ENCODE measurements at places on chromosomes 1 and 21.

GRCh38 chr1:34749992-34750391 is 4.9 kb upstream of the GJB5 start:
- no peak for DNase-seq

- no peak for DNase-seq
Observed at GRCh38 chr1:74430342-74430934, 82.0 kb downstream of the LRRC53 start.

- DNase-seq, result no peak
Observed at GRCh38 chr1:92065042-92065441, 10.2 kb downstream of the SETSIP start.

- DNase-seq, result no peak
Observed at GRCh38 chr1:211732293-211732980, 57.0 kb upstream of the NEK2 start.

DNA sequence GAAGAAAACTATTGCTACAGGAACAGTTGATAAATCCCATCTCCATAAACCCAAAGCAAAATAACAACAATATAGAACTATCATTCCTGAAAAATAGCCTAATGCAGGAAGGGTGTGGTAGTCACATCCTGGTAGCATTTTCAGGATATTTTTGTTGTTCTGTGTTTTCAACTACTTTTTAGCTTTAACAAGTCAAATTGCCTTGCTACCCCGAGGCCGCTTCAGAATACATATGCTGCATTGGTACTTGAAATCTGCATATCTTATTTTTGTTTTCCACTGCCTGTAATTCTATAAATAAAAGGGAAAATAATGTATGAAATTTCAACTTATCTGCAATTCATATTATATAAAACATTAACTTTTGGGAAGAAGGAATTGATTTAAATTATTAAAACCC is 36.8 kb upstream of the SYT14 start:
- no peak for DNase-seq

DNA sequence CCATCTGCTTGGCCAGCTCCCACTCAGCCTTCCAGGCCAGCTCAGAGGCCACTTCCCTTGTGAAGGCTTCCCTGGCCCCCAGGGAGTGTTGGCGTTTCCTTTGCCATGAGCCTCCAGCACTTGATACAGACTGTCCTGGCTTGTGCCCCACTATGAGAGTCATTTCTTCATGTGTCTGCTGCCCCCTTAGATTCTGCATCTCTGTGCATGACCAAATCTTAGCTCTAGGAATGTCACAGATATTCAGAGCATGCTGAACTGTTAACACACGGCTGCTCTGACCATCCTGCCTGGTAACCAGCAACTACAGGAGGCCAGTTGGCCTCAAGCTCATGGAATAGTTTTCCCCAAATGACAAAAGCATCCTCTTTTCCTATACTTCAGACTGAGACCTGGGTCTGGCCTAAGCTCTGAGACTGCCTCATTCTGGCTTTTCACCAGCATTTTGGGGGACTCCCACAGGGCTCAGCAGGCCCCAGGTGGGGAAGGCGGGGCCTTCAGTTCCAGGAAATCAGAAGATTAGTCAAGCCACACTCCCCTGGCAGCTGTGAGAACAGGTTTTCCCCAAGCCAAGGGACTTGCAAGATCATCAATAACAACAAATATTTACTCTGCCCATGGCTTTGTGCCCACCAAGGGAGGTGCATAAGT is 182.6 kb upstream of the EDN2 start:
- DNase-seq, result peak; percentile 39

DNA sequence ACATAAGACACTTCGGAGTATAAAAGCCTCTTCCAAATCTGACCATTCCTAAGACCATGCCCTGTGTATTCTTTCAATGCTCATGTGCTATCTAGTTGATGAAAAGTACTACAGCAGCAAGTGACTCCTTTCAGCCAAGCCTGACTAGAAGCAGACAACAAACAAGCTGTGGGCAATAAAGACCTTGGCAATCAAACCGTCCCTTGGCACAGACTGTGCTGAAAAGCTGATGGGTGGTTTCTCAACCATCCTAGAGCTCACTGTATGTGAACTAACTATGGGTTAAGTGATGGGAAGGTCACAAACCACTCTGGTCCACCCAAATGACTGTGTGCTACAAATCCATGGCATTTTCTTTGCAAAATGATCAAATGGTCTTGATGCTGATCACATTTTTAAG is 94.0 kb downstream of the KIAA0319L start:
- DNase-seq, result no peak

GRCh38 chr1:196143602-196144342 is 464.5 kb downstream of the KCNT2 start:
- no peak for DNase-seq

GRCh38 chr1:94514095-94514727 is 27.3 kb downstream of the F3 start:
- DNase-seq, result no peak

GRCh38 chr1:41866285-41866684 is 52.4 kb downstream of the HIVEP3 start:
- DNase-seq, result no peak

DNA sequence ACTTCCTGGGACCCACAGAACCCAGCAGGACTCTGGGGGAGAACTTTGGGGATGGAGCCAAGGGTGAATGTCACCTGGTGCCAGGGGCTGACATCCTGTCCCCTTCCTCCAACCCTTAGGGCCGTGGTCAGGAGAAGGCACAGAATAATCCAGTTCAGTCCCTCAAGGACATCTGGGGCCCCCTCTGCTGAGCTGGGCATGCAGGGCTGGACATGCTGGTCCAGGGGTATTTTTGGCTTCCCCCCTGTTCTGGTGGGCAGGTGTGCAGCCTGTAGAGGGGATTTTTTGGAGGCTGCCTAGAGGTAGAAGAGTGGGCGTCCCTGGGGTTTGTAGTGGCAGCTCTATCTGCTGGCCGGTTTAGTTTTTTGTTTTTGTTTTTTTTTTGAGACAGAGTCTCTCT is 3.4 kb upstream of the CROCC start:
- DNase-seq, result no peak

DNA sequence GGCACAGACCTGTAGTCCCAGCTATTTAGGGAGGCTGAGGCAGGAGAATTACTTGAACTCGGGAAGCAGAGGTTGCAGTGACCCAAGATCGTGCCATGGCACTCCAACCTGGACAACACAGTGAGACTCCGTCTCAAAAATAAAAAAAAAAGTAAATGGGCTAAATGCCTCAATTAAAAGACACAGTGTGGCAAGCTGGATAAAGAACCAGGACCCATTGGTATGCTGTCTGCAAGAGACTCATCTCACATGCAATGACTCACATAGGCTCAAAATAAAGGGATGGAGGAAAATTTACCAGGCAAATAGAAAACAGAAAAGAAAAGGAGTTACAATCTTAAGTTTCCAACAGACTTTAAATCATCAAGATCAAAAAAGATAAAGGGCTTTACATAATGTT is 40.3 kb downstream of the ACBD6 start:
- no peak for DNase-seq

DNA sequence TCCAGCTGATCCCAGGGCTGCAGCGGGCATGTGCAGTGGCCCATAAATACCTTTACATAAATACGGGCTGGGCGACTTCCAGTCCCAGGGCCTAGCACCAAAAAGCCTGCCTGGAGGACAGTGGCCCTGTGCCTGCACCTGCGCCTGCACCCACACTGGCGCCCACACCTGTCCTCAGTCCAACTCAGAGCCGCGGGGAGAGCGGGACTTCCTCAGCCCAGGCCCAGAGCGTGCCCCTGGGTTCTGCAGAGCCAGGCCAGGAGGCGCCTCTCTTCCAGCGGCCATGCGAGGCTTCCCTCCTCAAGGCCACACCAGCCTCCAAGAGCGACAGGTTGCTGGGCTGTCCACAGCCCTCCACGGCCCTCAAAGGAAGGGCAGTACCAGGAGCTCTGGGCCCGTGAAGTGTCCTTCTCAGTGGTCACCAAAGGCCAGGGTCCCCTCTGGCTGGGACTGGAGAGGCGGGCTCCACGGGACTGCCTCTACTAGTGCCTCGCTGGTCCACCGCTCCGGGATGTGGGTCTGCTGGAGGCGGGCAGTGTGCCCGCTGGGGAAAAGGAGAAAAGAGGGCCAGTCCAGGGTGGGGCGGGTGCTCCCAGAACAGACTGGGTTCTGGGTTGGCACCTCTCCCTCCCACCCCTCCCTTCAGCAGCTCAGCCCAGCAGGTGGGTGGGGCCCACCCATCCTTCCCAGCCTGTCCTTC is 35.7 kb downstream of the ARHGEF16 start:
- no peak for DNase-seq

DNA sequence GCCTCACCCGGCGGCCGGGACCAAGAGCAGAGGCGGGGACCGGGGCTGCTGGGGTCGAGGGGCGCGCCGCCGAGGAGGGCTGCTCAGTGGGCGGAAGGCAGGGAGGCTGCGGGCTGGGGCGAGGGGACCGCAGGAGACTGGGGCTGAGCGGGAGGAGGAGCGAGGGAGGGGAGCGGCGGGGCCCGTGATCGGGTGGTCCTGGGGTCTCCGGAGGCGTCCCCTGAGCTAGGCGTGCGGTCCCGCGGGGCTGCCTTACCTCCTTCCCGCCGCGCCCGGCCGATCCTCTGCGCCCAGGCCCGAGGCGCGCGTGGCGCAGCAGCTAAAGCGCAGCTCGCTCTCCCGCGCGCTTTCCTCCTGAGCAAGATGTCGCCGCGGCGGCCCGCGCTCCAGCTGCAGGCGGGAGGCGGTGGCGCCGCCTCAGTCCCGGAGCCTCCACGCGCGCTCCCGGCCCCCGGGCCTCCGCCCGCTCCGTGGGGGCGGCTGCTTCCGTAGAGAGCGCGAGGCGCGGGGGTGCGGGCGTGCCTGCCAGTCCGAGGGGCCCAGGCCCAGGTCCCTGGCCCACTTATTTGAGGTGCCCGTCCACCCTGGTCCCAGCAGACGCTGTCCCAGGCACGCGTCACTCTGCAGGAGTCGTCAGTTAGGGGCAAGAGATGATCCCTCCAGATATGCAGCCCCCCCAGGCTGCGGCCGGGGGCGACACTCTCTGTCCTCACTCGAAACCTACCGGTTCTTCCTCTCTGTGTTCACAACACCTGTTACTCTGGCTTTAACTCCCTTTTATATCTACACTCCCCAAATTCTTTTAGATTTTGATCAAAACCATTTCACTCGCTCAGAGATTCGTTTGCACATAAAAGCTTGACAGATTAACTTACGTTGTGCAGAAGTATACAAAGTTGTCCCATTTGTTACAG is at the start of gene CCSAP:
TSS of gene CCSAP (minus strand) at position 392 of the 914 bp plus-strand sequence. CDS start 582 bp downstream, outside the sequence.
- no peak for DNase-seq

GRCh38 chr1:237931581-237931980 is 40.9 kb upstream of the ZP4 start:
- DNase-seq, result no peak

All from stimulated activated CD8-positive, alpha-beta memory T cell treated with anti-CD3 and anti-CD28 coated beads, Interleukin-7, amount 100 ng/mL, for 24 hours (primary cell).